ENCODE measurements at places on chromosomes 7 and 10. TPM values are rescaled to one million over a fixed set of nuclear protein-coding genes. Genes with fewer than 3 reads are reported as not detected.
A peak's percentile ranks its signal among the peaks of the same experiment; 100 is the strongest.

Gene CDCA7L
- 48.2 TPM for total RNA-seq

Gene GBX1
- not detected for total RNA-seq

DNA sequence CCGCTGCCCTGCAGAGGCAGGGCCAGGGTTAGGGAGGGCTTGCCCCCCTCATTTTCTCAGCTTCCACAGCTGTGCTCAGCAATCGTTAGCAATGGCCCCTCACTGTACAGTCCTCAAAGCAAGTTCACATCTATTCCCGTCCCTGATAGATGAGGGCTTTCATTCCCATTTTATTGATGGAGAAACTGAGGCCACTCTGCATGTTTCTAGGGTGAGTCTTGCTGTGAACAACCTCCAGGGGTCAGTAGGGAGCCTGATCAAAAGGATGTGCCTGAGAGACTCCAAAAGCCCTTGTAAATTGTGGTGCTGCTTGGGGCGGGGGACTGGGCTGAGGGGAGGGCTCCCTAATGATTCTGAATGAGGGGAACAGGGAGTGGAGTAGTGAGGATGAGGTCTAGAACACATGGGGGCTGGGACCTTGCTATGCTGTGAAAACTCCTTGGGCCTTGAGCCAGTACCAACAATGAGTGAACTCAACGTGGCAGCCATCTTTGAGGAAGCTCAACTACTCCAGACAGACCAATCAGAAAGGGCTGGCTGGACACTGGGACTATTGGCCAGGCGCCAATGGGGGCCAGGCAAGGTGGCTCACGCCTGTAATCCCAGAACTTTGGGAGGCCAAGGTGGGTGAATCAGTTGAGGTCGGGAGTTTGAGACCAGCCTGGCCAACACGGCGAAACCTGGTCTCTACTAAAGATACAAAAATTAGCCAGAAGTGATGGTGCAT lies 6.7 kb upstream of the GRIFIN start:
- H3K4me3 ChIP-seq: no peak overlapping the region
- no peak overlapping the region for H3K27ac ChIP-seq
- no peak for DNase-seq
- H3K4me1 ChIP-seq: peaks cover 22% of the 10 kb centered on the region
- no peaks in the 10 kb centered on the region for H3K36me3 ChIP-seq

GRCh38 chr10:127556916-127557315 lies 7.8 kb downstream of the NPS start:
- no peaks in the 10 kb centered on the region for H3K4me1 ChIP-seq
- no peak overlapping the region for H3K4me3 ChIP-seq
- peaks cover 17% of the 10 kb centered on the region for H3K27me3 ChIP-seq
- DNase-seq: no peak
- no peak overlapping the region for H3K27ac ChIP-seq

DNA sequence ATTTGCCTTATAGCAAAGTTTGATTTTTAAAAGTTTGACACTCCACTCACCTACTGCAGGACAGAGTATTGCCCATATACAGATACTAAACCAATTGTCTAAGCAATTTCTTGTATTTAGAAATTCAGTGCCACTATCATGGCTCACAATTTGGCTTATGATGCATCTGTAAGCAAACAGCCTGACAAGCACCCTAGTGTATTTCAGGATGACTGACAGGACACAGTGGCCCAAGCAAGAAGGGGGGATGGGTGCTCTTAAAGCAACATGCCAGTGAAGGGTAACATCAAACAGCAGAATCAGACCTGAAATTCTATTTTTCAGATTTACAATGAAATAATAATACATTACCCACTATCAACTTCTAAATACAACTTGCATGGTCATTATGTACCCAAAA lies 30.5 kb downstream of the CTNNA3 start:
- H3K27ac ChIP-seq: no peak overlapping the region
- no peaks in the 10 kb centered on the region for H3K27me3 ChIP-seq
- H3K4me3 ChIP-seq: no peak overlapping the region
- no peaks in the 10 kb centered on the region for H3K36me3 ChIP-seq
- H3K4me1 ChIP-seq: no peaks in the 10 kb centered on the region

DNA sequence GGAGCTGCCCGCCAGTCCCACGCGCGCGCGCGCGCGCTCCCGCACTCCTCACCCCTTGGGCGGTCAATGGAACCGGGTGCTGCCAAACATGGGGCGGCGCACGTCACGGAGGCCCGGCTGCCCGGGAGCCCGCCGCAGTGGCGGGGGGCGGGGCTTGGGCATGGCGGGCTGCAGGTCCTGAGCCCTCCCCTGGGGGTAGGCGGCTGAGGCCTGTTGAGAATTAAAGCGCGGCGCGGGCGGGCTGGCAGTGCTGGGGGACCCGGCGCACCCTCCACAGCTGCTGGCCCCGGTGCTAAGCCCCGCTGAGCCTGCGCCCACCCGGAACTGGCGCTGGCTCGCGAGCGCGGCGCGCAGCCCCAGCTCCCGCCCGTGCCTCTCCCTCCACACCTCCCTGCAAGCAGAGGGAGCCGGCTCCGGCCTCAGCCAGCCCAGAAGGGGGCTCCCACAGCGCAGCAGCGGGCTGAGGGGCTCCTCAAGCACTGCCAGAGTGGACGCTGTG lies 634.2 kb downstream of the ANKRD7 start:
- H3K36me3 ChIP-seq: no peaks in the 10 kb centered on the region
- peak overlapping the region; percentile 37 for H3K4me3 ChIP-seq
- H3K4me1 ChIP-seq: peaks cover 3% of the 10 kb centered on the region
- H3K27ac ChIP-seq: no peak overlapping the region
- no peak for DNase-seq

GRCh38 chr10:99526861-99527504 lies 5.8 kb upstream of the NKX2-3 start:
- peaks cover 100% of the 10 kb centered on the region for H3K27me3 ChIP-seq
- H3K4me1 ChIP-seq: peaks cover 25% of the 10 kb centered on the region
- H3K4me3 ChIP-seq: no peak overlapping the region
- no peak overlapping the region for H3K27ac ChIP-seq
- DNase-seq: no peak

- no peak for DNase-seq
- no peak overlapping the region for H3K4me3 ChIP-seq
- H3K27ac ChIP-seq: no peak overlapping the region
- no peaks in the 10 kb centered on the region for H3K4me1 ChIP-seq
These were observed 508.0 kb upstream of the MGMT start for GRCh38 chr10:128958834-128959690.

- peaks cover 44% of the 10 kb centered on the region for H3K4me1 ChIP-seq
- no peak overlapping the region for H3K4me3 ChIP-seq
- H3K27ac ChIP-seq: no peak overlapping the region
- H3K36me3 ChIP-seq: no peaks in the 10 kb centered on the region
- H3K27me3 ChIP-seq: no peaks in the 10 kb centered on the region
These were observed 47.6 kb downstream of the UNC5B start for GRCh38 chr10:71259815-71260501.

- no peak overlapping the region for H3K27ac ChIP-seq
- H3K4me1 ChIP-seq: no peaks in the 10 kb centered on the region
- no peaks in the 10 kb centered on the region for H3K27me3 ChIP-seq
- H3K4me3 ChIP-seq: no peak overlapping the region
These were observed 11.2 kb downstream of the VWA2 start for GRCh38 chr10:114250236-114250635.

- no peak for DNase-seq
- no peak overlapping the region for H3K4me3 ChIP-seq
- H3K36me3 ChIP-seq: no peaks in the 10 kb centered on the region
- no peak overlapping the region for H3K27ac ChIP-seq
- no peaks in the 10 kb centered on the region for H3K4me1 ChIP-seq
- H3K27me3 ChIP-seq: no peaks in the 10 kb centered on the region
These were observed 41.5 kb downstream of the TMEM26 start for GRCh38 chr10:61411706-61412105.

DNA sequence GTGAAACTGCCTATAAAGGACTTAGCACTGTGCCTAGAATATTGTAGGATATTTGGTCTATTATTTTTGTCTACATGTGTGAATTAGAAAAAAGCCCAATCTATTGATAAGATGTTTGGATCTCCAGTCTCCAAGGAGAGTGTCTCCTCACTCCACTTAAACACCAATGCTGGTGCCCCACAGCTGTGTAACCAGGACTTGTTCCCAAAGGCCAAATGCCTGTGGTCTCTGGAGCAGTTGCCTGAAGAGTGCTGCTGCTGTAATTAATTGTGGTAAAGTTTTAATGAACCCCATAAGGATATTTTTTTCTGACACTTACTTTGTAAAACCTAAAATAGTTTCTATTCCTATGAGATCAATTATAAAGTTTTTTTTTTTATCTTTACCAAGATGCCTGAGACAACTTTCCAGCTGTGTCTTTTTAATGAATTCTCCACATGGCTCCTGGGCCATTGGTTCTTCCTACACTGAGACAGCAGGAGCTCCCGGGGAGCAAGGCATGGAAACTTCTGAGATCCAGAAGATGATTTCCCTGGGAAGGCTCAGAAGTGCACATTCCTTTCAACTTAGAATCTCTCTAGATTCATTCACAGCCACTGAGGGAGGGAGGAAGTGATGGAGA lies 11.2 kb upstream of the OR2A5 start:
- no peak overlapping the region for H3K4me3 ChIP-seq
- no peaks in the 10 kb centered on the region for H3K4me1 ChIP-seq
- H3K27me3 ChIP-seq: no peaks in the 10 kb centered on the region
- H3K36me3 ChIP-seq: no peaks in the 10 kb centered on the region
- no peak for DNase-seq

GRCh38 chr7:81736091-81736490 lies 33.8 kb downstream of the HGF start:
- H3K27ac ChIP-seq: no peak overlapping the region
- no peak for DNase-seq
- H3K36me3 ChIP-seq: no peaks in the 10 kb centered on the region
- H3K4me3 ChIP-seq: no peak overlapping the region

DNA sequence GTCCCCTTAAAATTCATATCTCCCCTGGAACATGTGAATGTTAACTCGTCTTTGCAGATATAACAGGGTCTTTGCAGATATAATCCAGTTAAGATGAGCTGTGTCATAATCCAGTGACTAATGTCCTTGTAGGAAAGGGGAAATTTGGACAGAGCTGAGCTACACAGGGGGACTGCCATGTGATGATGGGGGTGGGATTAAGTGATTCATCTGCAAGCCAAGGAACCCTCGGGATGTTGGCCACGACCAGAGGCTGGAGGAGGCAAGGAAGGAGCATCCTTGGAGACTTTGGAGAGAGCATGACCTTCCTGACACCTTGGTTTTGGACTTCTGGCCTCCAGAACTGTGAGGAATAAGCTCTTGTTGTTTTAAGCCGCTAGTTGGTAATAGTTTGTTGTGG lies 153.9 kb upstream of the PCBD1 start:
- no peak overlapping the region for H3K27ac ChIP-seq
- no peak for DNase-seq
- no peaks in the 10 kb centered on the region for H3K36me3 ChIP-seq
- H3K4me1 ChIP-seq: no peaks in the 10 kb centered on the region
- H3K4me3 ChIP-seq: no peak overlapping the region
